ENCODE measurements at places on chromosomes 4 and X.
A peak's percentile ranks its signal among the peaks of the same experiment; 100 is the strongest.

DNA sequence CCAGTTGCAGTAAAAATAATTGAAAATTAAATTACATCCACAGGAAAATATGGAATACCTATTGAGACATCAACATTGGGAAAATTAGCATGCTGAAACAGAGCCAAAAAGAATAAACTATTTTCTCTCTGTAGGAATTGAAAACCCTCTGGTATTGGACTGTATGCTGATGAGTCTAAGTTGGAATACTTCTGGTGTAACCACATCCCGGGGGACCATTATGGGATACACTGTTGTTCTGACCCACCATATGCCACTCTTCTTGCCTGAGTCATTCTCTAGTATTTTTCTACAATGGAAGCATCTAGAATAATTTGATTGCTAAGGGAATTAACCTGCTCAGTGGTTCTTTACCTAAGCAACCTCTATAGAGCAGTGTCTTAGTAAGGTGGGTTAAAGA lies 640.7 kb upstream of the AGA start:
- no peak for DNase-seq

- DNase-seq: peak; percentile 45
Measured at GRCh38 chr4:53365121-53365485, 758 bp downstream of the SCFD2 start.

GRCh38 chr4:151687021-151687640 lies 73.7 kb downstream of the GATB start:
- no peak for DNase-seq

GRCh38 chrX:27815209-27815608 lies 7.4 kb downstream of the MAGEB10 start:
- DNase-seq: no peak

DNA sequence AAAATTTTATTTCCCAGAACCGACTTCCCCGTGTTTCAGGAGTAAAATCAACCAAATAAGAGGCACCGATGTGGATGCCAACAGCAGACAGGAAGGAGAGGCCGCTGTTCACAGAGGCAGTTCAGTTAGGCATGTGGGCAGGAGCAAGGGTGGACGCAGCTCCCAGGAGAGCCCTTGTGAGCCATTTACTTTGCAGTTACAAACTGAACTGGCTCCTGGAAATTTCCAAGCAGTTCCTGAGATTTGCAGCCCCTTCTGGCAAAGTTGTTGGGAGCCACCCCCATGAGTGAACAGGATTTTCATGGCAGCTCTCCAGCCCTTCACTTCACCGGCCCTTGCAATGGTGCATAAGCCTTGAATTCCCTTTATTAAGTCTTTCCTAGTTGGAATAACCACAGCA lies 189.1 kb downstream of the AFAP1 start:
- DNase-seq: no peak

GRCh38 chrX:101682723-101683122 lies 23.1 kb upstream of the ARMCX2 start:
- DNase-seq: no peak

GRCh38 chr4:154189346-154189745 lies 302.3 kb downstream of the DCHS2 start:
- DNase-seq: no peak

DNA sequence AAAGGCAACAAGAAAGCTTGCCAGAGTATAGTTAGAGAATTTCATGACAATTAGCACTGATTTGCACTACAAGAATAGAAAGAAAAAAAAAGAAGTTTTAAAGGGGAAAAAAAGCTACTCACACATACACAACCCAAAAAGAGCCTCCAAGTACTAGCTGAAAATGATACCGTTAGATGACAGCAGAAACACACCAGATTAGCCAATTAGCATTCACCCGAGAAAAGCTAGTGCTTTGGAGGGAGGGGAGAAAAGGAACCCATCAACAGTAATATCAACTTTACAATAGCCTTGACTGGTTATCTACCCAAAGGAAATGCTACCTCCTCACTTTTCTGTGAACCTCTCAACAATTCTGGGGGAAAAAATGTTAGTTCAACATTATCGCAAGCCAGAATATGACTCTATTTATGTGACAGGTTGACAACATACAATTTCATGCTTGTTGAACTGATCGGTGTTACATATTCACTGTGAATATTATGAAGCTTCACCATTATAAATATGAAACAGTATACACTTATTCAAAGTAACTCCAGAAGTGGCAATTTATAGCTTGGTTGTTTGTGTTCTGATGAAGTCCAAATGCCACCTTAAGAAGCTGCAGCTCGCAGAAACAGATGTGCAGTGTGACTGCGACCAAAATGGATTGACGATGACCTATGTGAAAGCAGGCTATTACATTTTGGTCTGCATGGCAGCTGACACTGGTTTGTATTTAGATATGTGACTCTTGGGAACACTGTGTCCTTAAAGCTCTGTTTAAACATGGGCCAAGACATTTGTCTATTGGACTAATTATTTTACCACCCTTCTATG lies 15.9 kb downstream of the PPARGC1A start:
- DNase-seq: no peak

GRCh38 chrX:30865015-30865414 lies 24.0 kb downstream of the TAB3 start:
- peak; percentile 36 for DNase-seq

DNA sequence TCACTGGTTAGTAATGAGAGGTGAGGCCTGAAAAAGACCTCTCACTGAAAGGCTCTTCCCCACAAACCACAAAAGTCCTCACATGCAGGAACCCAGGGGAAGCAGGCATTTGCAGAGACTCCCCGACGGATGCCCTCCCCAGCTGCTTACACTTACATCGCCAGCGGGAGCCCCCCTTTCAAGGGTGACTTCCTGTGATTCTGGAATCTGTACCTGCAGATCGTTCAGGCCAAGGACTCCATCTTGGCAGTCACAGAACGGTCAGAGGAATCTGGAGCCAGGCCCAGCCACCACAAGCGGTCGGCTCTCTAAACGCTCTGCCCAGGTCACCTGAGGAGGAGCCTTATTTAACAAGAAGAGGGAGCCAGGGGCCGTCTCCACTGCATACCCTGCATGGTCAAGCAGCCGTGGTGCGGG lies 71.3 kb upstream of the STS start:
- DNase-seq: no peak

DNA sequence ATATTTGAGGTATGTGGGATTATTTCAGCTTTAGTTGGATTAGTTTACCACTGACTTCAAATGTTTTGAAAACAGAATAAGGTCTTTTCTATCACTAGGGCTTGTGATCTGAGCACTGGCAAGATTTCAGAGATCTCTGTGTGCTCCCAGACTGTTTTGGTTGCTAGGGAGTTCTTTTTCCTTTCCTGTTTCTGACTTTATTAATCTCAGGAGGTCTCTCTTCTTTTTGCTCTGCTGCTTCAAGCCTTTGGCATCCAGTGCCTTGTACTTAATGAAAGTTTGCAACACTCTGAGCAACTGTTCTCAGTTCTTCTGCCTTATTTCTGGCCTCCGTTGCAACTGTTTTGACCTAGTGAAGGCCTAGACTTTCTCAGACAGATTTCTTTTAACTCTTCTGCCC lies 32.1 kb upstream of the PAQR3 start:
- no peak for DNase-seq

DNA sequence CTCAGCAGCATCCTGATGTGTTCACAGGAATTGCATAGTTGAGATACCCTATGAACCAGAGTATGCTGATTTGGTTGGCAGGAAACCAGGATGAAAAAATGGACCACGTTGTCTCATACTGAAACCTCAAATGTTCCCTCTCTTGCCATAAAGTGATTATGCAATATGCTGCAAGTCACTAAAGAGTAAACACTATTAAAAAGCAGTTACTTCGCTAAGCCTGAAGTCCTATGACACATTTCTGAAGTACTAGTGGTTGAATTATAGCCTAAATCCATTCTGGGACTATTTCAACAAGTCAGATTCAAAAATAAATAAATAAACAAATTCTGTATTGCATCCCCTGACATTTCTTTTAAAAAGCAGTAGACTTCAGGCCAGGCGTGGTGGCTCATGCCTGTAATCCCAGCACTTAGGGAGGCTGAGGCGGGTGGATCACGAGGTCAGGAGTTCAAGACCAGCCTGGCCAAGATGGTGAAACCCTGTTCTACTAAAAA lies 106.0 kb upstream of the NAP1L5 start:
- DNase-seq: no peak

GRCh38 chr4:152165146-152165545 lies 370.7 kb downstream of the FBXW7 start:
- DNase-seq: peak; percentile 79

DNA sequence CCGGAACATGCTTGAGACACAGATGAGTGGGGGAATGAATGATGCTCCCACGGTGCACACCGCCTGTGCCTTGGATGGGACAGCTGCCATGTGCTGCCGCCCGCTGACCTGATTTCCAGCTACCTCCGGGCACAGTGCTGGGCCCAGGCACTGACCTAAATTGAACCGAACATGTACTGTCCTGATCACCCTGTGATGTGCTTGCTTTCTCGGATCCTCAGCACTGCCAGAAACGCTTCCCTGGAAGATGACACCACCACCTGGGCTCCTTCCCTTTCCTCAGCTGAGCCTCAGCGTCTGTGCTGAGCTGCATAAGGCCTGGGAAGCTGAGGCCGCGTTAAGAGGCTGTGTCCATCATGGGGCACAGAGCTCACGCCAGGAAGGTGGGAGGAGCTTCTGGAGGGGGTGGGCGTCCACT lies 39.3 kb upstream of the MXD4 start:
- DNase-seq: no peak

GRCh38 chrX:11427453-11428071 lies 134.3 kb downstream of the AMELX start:
- no peak for DNase-seq

- peak; percentile 29 for DNase-seq
Measured at GRCh38 chrX:10011261-10011931, 44.2 kb downstream of the CLDN34 start.

DNA sequence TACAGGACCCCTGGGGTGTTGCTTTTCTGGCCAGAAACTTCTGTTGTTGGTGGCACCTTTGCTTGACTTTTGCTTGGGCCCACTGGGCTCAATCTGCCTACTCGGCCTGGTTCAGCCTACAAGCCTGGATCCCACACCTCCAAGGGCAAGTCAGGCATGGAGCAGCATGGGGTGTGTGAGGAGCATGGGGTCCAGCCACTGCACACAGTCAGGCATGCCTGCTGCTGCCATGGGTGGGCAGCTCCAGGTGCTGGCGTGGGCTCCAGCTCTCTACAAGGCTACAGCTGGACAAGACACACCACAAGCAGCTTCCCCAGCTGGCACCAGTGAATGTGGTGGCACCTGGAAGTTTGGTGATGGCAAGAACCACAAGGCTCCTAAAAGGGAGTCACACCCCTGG lies 1683.1 kb upstream of the ADGRL3 start:
- DNase-seq: no peak

GRCh38 chr4:82542642-82543041 lies 19.1 kb downstream of the TMEM150C start:
- no peak for DNase-seq

DNA sequence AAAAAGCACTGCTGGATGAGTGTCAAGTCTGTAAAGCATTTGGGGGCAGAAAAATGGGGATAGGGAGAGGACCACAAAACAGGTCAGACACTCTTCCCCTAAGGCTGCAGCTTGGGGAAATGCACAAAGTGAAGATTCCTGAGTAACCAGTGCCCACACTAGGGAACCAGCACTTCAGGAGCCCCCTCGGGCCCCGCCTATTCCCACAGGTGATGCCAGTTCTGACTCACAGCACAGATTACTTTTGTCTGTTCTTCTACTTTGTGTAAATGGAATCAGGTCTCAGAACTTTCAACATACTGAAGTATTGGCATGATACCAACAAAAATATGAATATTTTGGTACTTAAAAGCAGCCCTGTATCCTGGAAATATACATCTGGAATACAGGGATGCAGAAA lies 112.5 kb downstream of the ADRA2C start:
- no peak for DNase-seq

DNA sequence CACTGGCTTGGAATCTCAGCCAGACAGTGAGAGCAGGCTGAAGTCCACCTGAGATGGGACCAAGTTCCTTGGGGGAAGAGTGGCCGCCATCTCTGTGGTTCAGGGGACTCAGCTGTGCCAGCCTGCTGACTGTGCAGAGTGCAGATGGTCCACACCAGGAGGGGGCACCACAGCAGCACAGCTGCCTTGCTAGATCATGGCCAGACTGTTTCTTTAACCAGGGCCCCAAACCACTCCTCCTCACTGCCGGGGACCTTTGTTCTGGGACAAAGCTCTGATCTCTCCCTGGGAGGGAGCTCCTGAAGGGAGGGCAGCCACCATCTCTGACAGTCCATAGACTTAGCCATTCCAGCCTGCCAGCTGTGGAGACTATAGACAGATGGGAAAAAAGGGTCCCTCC lies 2189.6 kb downstream of the PCDH7 start:
- DNase-seq: no peak

- DNase-seq: no peak
Measured at GRCh38 chr4:56828784-56829535, 7.5 kb upstream of the SPINK2 start.

DNA sequence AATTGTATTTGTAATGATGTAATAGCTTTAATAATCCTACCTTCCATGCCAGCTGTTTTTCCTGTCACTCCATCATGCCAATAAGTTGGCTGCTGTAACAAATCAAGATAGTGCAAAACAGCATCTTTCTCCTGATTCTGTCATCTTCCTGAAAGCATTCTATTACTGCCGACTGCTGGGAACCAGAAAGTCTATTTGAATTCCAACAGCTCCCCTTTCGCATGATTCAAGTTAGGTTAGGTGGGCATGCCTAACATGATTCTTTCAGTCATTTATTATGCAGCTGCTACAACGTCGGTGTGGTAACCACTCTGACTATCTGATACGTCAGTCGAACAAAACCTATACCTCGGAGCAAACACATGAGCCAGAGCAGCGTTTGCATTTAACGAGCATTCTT lies 127.9 kb upstream of the DMD start:
- DNase-seq: no peak

GRCh38 chr4:2296631-2297601 lies 35.0 kb upstream of the MXD4 start:
- peak; percentile 10 for DNase-seq

- no peak for DNase-seq
Measured at GRCh38 chrX:48531358-48531959, 8.1 kb upstream of the TBC1D25 start.

DNA sequence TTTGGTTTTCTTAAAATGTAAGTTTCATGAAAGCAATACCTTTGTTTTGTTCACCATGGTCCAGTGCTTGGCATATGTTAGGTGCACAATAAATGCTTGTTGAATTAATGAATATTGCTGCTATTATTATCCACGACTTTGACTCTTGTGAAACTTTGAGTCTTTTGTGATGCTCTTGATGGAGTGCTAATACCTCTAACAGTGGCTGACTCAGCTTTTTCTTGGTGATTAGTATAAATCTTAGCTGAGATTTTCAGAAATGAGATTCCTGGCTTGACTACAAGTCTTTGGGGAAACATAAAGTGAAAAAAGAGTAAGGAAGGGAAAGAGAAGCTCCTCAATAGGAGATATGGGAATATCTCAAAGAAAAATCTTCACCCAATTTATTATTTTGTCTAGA lies 375.2 kb upstream of the RPS6KA3 start:
- DNase-seq: no peak

Data from NCI-H526 (cell line).